ENCODE measurements at places on chromosomes 12 and 14.

- no peak for DNase-seq
Measured at GRCh38 chr14:39265033-39265432, 31.3 kb downstream of the MIA2 start.

- no peak for DNase-seq
Measured at GRCh38 chr12:18479256-18479655, 217.9 kb downstream of the PIK3C2G start.

- DNase-seq, result no peak
Measured at GRCh38 chr12:25556153-25556552, 3.1 kb upstream of the LMNTD1 start.

- no peak for DNase-seq
Measured at GRCh38 chr12:116880213-116880816, 926 bp downstream of the HRK start.

DNA sequence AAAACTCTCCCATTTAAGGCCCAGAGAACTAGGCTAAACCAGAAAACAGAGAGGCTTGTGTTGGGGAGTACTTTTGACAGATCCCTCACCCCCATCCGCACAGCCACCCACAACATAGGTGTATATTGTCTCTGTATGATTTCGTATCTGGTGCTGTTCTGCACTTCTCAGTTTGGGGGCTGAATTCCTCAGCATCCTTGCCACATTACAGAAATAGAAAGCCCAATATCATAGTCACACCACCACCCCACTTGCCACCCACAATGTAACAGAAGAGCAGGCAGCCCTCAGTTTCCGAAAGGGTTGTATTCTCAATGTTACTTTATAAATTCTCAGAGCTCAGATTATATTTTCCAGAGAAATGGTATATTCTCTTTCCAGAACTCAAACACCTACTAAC, 950.9 kb downstream of the DIO2 start:
- DNase-seq, result no peak

- DNase-seq, result peak; percentile 80
Measured at GRCh38 chr12:77685112-77685511, 145.6 kb upstream of the NAV3 start.

GRCh38 chr14:68421116-68421515, 371.8 kb downstream of the ZFP36L1 start:
- DNase-seq, result no peak

GRCh38 chr12:116861320-116861719, 19.9 kb downstream of the HRK start:
- no peak for DNase-seq

DNA sequence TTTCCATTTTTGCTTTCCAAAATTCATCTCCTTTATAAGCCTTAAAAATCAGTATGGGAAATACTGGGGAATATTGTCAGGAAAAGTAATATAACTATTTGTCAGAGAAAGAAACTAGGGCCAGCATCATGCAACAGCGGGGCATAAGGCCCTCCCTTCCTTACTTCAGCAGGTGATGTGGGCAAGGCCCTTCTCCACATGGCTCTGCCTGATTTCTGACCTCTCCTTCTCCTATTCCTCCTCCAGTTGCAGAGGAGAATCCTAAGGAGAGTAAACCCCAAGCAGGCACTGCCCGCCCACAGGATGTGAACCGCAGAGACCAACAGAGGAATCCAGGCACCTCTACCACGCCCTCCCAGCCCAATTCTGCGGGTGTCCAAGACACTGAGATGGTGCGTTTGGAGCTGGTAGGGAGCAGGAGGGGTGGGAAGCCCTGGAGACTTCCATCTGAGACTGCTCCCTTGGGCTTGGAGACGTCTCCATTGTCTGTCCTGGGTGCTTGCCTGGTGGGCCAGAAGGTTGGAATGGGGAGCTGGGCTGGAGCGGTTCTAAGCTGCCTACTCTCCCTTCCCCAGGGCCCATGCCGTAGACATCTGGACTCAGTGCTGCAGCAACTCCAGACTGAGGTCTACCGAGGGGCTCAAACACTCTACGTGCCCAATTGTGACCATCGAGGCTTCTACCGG, 2.7 kb upstream of the SOAT2 start:
- DNase-seq, result no peak

DNA sequence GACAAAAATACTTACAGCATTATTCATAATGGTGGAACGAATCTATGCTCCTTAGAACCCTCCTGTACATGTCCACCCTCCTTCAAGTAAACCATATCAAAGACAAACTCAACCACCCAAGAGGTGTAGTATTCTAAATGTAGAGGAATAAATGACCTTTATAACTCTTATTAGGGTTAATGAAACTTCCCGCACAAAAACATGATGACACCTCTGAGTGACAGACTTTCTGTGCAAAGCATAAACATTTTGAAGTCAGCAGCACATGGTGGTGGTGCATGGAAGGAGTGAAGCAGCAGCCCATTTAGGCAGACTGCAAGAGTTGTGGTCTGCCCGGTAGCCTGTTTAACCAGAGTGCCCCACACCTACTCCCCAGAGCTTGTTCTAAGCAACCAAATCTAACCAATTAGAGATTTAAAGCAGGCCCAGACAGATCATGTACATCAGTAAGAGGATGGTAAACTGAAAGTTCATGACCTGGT, 615 bp upstream of the ASB8 start:
- no peak for DNase-seq

- DNase-seq, result peak; percentile 61
Measured at GRCh38 chr14:21940887-21941856, 267.6 kb upstream of the OR4E1 start.

GRCh38 chr14:85528897-85529631, 880 bp upstream of the FLRT2 start:
- no peak for DNase-seq

GRCh38 chr14:20118795-20119194, 8.3 kb downstream of the OR4K17 start:
- no peak for DNase-seq

- no peak for DNase-seq
Measured at GRCh38 chr14:67527756-67528155, 5.3 kb upstream of the PLEKHH1 start.

DNA sequence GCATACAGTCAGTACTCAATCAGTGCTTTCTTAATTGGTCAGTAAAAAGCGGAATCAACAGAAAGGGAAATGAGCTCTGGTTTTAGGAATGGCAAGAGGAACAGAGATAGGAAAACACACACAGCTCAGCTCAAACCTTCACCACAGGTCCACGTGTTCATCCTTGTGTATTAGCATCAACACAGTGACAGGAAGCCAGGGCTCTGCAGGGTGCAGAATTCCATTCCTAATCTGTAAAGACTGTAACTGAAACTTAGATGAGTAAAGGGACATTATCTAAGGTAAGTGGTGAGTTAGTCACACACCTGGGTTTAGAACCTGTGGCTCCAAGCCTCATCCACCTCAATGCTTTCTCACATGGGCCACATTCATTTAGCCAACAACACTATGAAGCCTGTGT, 1242.2 kb upstream of the TMEM132C start:
- no peak for DNase-seq

DNA sequence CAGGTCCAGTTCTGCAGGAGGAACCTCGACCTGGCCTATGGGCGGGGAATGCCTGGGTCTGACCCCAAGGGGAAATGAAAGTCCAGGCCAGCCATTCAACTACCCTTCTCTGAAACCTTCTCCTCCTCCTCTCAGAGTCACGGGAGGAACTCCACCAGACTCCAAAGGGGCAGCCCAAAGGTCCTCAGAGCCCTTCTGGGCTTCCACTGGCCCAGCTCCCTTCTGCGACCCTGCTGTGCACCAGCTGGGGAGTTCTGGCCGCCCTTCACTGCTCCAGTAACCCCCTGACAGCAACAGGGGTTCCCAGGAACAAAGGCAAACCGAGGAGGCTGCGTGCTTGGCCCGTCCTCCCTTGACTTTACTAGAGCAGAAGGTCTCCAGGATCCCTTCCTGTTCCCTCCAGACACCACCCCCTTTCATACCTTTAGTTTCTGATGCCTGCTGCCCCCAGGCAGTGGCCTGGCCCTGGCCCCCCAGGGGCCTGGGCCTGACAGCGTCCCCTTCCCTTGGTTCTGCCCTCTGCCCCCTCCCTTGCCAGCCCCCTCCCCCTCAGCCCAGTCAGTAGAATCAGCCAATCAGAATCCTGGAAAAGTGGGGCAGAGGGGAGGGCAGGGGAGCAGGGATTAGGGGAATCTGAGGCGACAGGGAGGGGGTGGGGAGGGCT, 850 bp upstream of the ZNF385A start:
- no peak for DNase-seq

DNA sequence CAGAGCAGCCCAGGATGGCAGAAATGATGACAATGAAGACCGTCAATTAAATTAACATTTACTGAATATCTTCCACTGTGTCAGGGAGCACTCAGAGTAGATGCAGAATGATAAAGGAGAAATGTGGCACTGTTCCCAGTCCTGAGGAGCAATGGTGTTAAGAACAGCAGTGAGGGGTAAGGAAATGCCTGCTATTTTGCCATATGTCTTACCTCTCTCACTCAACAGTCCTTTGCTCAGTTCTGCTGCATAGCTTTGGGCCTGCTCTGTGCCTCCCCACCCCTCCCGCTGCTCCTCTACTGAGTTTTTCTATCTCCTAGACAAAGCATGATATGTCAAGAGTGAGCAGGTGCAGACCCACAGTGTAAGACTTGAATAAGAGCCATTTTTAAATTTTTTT, 318.8 kb downstream of the NAV3 start:
- DNase-seq, result no peak

DNA sequence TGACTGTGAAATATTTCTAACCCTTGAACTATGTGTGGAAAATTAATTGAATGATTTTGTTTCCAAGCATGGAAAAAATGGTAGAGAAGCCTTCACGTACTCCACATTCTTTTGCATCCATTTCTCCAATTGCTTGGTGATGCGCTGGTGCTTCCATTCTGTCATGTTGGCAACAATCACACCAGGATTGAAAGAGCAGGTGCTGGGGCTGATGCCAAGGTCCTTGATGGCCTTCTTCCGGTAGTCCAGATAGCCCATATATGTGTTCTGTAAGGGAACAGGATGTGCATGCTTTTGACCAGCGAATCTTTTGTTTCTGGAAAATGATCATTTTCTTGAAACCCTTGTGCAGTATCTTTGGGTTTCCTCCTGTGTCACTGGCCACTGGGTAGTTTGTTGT, 28.6 kb downstream of the TDG start:
- DNase-seq, result no peak

DNA sequence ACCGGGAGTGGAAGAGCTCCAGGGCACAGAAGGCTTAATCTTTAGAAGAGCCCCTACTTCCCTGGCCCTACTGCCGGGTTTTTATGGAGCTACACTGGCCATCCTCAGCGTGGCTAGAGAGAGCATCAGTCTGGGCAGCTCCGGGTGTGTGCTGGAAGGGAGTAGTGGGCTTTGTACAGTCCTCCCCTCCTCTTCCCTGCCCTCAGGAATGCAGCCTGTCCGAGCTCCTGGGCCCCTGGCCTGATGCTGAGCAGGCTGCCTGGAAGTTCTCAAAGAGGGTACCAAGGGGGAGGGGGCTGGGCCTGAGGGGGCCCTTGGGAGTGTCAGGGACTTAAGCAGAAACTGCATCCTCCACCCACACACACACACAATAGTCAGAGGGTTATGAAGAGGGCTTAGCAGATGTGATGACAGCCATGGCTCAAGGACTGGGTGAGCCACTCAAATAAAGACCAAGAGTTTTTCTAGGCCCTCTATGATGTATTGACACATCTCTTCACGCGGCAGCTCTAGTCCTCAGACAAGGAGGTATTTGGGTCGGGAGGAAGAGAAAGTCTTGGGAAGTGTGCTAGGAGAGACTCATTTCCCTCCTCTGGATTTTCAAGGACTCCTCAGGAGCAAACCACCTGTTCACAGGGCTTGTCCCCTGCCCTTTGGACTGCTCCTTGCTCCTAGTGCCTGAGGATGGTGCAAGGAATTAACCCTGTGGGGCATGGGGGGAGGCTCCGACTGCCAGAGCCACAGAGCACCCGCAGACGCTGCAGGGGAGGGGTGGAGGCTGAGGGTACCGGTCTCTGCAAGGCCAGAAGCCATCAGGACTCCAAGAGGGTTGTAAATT, 16.5 kb upstream of the FIGNL2 start:
- DNase-seq, result no peak

GRCh38 chr12:6266971-6267721, 43.3 kb upstream of the PLEKHG6 start:
- no peak for DNase-seq

- no peak for DNase-seq
Measured at GRCh38 chr14:32047791-32048190, 29.3 kb upstream of the ARHGAP5 start.

- no peak for DNase-seq
Measured at GRCh38 chr12:94563286-94563685, 87.1 kb downstream of the TMCC3 start.

DNA sequence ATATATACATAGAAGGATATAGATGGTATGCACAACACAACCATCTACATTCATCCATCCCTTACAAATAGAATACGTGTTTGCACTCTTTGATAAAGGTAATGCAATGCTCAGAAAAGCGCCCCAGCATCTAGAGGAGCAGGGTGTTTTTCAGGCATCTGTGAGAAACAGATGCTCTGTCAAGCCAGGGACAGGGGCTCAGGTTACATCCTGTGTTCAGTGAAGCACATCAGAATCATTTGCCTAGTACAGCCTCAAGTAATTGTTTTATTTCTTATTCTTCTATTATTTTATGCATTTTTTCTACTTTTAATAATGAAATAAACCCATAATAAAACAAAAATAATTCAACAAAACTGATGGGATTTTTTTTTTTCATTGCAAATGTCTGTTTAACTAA, 50.5 kb upstream of the HIF1A start:
- DNase-seq, result no peak

- DNase-seq, result no peak
Measured at GRCh38 chr12:20495997-20496396, 127.7 kb downstream of the PDE3A start.

GRCh38 chr14:66596241-66596985, 88.5 kb downstream of the GPHN start:
- no peak for DNase-seq

- DNase-seq, result peak; percentile 52
Measured at GRCh38 chr12:753611-754472, 1.5 kb downstream of the WNK1 start.

DNA sequence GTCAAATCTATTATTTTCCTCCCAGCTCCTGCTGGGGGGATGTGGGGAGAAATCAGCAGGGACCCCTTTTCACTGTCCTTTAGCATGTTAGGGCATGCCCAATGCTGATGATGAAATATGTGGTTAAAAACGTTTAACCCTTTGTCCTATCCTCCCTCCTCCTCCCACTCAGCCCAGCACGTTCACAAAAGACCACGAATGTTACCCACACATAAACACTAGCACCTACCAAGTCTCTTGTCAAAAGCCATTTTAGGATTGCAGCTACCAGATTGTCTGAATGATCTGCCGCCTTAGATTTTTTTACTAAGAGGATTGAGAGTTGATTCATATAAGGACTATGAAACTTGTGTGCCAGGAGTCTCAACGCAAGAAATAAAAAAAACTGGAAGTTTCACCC, 70.4 kb downstream of the TBK1 start:
- no peak for DNase-seq

DNA sequence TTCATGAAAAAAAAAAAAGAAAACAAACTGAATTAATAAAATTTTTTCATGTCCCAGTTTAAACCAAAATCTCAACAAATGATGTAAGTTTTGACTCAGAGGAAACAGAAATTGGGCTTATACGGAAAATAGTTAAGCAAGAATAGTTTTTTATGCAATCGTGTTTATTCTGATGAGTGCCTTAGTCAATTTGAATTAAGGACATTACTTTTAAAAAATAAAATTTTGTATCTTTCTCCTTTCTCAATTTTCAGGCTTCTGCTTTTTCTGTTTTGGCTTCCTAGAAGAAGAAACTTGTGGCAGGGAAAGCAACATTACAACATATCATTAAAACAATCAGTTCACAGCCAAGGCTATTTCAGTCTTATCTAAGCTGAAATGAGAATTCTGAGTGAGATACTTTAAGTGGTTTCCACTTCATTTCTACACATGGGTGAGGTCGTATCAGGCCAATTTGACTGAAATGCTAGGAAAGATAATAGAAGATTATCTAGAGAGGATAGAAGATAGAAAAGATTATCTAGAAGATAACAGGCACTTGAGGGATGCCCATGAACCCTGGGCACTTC, 52.4 kb downstream of the BCL2L14 start:
- DNase-seq, result no peak
